Endothelial cell of umbilical vein (primary cell): ENCODE measurements at places on chromosomes 16 and 17. TPM values are rescaled to one million over a fixed set of nuclear protein-coding genes. Genes with fewer than 3 reads are reported as not detected.

- DNase-seq, result no peak
Observed at GRCh38 chr16:24950275-24950674, 64.9 kb downstream of the ARHGAP17 start.

DNA sequence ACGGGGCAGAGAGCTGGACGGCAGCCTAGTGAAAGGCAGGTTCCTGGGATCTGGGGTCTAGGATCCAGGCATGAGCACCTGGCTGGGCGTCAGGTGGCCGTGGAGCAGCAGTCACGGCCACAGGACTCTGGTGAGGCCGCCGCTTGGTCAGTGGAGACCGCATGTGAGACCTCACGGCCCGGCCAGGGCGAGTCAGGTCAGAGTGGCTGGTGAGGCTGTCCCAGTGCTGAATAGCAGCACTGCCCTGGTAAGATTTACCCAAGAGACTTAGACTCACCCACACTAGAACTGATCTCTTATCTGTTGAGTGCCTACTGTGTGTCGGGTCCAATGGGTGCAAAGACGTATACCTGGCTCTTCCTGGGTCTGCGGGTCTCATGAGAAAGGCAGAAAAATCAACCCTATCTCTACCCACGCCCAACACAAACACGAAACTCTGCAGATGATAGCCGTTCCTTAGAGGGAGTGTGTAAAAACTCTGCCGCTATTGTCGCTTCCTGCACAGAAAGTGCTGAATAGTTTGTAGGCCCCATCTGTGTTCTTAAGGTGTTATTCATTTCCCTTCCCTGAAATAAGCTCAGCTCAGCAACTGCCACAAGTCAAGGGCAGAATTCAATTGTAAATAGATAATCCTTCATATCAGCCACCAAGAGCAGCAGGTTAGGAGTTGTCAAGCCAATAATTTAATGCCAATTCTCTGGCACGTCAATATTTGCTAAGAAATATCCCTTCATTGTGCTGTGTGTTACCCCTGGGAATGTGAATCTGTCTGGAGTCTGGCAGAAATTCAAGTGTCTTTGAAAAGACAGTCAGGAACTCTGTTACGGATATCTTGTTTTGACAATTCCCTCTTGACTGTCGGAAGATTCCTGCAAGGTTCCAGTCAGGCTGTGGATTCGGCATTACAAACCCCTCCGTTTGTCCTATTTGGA lies 240.0 kb downstream of the NTN1 start:
- DNase-seq, result no peak

- DNase-seq, result peak; percentile 90
Observed at GRCh38 chr17:45123930-45124796, 8.2 kb downstream of the PLCD3 start.

- no peak for DNase-seq
Observed at GRCh38 chr17:77373299-77374169, 232.8 kb downstream of the SEC14L1 start.

The PRAC2 gene
- total RNA-seq, result not detected in 2 replicates

- DNase-seq, result no peak
Observed at GRCh38 chr17:31007695-31008373, 37.0 kb downstream of the RNF135 start.

DNA sequence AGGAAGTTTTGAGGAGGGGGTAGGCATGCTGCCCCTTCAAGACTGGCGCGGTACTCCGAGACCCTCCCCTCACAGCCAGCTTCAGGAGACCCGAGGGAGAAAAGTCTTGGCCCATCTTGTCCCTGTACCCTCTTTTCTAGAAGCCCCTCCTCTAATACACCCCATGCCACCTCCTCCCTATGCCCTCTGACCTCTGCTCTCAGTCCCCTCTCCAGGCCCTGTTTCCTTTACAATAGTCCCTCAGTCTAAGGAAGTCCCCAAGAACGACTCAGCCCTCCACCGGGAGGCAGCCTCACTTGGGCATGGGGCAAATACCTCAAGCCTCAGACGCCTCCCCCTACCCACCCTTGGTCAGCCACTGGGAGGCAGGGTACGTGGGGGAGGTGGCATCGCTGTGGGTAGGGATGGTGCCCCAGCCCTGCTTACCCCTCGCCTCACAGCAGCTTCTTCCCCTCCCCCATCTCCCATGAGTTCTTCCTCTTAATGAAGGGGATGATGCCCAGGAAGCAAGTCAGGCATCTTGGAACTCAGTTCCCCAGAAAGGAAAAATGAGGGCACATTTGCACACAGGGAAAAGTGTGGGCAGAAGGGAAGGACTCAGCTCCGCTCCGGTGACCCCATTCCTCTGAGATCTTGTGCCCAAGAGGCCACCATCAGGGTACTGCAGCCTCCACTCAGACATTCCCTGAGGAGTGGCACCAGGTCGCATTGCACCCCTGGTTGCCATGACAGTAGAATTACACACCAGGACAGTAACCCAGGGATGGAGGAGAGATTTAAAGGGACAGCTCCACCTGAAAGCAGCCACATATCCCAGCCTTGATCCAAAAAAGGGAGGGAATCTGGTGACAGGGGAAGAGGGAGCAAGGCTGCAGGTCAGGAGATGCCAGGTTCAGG lies 6.2 kb downstream of the MPP2 start:
- no peak for DNase-seq

- no peak for DNase-seq
Observed at GRCh38 chr16:88971371-88972097, 5.5 kb downstream of the CBFA2T3 start.

The QPRT gene
- total RNA-seq, result 0.28 and 0.44 TPM in 2 replicates

DNA sequence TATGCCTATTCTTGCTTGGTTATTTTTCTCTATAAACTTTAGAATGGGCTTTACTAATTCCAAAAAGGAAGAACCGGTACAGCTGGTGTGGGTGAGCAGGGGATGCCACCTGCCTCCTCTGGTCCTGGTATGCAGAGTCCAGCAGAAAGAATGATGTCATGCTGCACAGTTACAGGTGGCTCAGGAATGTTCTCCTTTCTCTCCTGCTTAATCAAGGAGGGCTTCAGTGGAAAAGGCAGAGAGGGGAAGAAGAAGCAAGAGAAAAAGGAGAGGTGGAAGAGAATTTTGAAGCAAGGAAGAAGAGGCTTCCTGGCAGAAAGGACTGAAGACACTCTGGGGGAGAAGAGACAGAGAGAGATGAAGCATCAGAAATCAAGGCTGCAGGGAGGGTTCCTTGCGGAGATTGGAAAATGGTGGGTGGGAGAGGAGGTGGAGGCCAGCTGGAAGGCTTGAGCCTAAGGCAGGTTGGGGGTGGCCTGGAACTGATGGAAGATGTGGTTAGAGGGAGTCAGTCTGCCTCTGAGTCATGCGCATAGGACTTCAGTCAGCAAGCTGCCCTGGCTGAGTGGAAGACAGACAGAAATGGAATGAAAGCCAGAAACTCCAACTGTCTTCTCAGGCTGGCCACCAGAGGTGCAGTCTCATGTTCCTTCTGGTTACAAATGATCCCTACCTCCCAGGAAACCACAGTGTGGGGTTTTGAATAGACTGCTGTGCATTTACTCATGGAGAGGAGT lies 64.6 kb upstream of the CRHR1 start:
- DNase-seq, result no peak

DNA sequence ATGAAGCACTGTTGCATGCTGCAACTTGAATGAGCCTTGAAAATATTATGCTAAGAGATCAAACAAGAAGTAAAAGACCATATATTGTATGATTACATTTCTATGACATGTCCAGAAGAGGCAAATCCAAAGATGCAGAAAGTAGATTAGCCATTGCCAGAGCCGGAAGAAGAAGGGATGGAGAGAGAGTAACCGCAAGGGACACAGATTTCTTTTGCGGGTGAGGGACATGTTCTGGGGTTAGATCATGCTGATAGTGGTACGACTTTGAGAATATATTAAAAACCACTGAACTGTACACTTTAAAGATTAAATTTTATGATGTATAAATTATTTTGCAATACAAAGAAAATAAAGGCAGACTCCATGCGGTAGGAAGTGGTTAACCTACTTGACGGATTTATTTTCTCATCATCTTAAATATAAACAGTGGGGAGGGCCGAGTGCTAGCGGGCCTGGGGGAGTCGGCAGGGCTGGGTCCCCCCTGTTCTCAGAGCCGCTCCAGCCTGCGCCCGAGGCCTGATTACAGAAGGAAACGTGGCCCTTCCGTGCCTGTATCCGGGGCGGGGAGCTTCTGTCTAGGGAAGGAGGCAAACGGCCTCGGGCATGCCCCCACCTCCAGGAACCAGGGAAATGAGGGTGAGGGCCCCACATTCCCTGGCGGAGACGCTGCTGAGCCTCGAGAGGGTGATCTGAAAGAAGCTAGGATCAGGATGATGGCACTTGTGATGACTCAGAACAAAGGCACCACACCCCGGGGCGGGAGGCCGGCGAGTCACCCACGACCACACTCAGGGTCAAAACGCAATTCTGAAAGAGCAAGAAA lies 48.0 kb downstream of the SHCBP1 start:
- no peak for DNase-seq

DNA sequence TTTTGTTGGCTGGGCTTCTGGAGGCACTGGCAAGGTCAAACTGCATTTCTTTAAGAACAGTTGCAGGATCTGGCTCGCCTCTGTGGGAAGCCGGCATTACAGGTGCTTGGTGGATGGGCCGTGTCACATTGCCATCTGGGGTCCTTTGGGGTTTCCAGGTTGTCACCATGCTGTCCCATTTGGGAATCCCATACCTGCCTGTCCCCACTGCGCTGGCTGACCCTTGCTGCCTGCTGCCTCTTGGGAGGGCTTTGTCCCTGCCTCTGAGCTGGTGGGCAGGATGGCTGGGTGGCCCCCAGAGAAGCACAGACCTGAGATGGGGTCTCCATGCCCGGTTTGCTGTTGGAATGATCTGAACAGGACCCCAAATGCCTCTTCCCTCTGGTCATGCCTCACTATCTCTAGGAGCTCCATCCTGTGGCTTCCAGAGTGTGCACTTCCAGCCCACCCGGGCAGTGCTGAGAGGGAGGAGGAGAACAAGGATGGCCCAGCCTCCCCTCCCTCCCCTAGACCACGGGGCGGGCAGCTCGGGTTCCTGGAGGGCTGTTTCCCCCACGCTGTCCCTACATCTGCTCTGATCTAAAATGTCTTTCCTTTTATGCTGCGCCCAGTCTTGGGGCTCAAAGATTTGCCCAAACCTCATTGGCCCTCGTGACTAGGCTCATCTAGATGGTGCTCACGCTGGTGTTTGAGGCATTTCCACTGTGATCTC lies 28.0 kb downstream of the OR1D5 start:
- DNase-seq, result no peak

GRCh38 chr16:11530171-11530940 lies 56.4 kb downstream of the LITAF start:
- peak; percentile 56 for DNase-seq

DNA sequence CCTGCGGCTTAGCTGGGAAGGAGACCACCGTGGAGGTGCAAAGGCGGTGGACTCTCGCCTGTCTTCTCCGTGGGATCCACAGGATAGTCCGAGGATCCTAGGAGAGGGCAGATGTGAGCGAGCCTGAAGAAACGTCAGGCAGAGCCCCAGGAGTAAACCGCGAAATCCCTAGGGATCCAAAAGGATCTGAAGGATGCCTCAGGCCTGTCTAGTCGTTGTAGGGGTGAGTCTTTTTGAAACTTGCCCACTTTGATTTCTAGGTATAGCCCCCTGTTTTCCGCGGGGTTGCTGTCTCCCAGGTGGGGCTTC lies 576.5 kb downstream of the KCNJ18 start:
- no peak for DNase-seq

DNA sequence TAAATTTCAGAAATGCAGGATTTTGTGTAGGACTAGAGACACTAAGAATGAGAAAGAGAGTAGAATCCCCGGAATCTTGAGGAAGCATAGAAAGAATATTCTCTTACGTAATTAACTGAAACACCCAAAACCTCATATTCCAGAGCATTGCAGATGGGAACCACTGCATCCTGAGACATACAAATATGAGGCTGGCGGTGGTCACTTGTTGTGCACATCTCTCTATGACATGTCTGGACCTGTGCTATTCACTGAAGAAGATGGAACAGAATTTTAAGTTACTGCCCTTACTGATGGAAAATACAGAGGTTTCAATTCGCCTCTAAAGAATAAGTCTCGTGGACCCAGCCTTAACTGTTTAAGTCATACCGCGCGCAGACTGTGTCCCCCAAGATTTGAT lies 806 bp downstream of the RAD51C start:
- DNase-seq, result no peak

DNA sequence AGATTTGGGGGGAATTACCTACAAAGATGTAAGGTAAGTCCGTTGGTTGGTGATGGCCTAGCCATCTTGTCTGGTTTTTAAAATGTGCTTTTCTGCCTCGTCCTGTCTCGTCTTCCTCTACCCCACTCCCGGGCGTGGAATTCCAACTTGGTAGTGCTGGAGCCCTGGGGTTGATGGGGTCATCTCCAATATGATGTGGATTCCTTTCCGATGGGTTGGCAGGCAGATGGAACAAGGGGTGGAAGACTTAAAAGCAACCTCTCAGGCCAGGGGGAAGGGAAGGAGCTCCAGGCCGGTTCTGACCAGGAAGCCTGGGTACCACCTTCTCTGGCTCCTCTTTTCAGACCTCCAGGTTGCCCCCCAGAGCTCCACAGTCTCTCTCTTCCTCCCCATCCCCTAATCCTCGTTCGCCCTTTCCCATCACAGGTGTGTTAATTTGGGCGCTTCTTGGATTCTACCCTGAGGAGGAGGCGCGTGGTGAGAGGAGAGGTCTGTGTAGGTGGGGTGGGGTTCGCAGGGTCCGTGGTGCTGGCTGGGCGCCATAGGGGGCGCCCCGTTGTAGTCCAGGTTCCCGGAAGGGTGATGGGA lies 5.1 kb upstream of the HOXB2 start:
- no peak for DNase-seq

DNA sequence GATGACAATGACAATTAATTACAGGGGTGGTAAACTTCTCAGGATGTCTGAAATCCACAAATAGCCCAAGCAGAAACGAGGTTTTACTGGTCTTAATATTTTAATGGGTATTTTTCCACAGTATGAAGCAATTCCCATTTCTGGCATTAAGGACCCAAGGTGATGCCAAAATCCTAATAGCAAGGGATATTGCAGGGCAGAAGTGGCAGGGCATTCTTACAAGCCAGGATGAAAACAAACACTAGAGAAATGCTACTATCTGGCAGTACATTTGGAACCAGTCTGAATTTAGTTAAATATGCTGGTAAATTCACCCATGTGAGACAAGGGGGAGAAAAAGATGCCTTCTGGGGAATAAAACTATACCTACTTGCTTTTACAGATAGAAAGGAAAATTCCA lies 45.2 kb downstream of the RND2 start:
- DNase-seq, result no peak

The NEUROD2 gene
- not detected in 2 replicates for total RNA-seq

The OTOA gene
- total RNA-seq, result 0.22 TPM in 1 of 2 replicates, not detected in the other

DNA sequence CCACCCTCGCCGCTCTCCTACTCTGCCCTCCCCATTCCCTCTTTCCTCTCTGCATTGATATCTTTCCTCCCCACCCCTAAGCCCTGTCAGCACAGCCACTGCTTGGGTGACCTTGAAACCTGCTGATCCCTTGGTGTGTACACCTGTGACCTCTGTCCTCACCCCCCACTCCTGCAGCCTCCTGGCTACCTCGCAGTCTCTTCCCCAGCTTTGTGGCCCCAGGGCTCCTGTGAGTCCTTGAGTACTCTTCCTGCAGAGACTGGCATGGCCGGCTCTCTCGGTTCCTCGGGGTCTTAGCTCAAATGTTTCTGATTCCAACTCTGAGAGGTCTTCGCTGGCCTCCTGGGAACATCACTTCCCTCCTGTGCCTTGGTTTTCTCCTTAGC lies 31.7 kb downstream of the ADCY7 start:
- no peak for DNase-seq

The RNF43 gene
- total RNA-seq, result not detected in 2 replicates
